Sigmoid colon (tissue), 7 donors: ENCODE measurements at places on chromosomes 1 and 21.

DNA sequence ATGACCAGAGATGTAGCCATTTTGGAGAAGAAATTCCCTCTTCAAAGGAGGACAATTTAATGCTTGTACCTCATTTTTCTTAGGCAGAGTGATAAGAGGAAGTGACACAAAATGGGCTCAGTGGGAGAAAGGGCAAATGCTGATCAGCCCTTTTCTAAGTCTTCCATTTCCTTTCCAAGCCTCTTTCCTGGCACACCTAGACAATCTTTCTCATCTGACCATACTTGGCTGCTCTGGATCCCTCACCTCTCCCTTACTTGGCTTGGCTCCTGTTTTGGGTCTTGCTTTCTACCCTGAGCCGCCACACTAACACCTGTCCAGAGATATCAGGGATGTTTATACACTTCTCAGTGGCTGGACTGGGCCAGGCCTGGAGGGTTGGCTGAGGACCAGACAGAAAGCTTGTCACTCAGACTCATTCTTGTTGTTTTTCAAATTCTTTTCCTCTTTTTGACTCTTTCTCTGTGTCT, 13.1 kb downstream of the TXNIP start:
- peak; percentile 73 for DNase-seq

GRCh38 chr1:25676488-25676887, 59.9 kb downstream of the MAN1C1 start:
- no peak for DNase-seq

DNA sequence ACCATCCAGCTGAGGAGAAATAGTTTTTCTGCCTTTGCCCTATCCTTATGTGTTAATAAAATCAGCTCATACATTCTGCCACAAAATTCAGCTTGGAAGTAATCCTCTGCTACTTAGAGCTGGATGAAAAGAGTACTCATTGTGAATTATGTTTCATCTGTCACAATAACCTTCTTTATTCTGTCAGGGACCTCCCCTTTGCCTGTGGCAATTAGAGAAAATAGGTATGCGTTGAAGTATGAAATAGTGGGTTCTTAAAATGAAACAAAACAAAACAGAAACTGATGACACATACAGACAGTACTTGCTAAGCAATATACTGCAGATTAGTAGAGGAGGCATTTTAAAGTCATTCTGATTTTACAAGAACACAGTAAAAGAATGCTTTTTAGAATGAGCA, 578.5 kb downstream of the USP25 start:
- no peak for DNase-seq

GRCh38 chr1:168617974-168618750, 41.8 kb downstream of the XCL1 start:
- no peak for DNase-seq

- no peak for DNase-seq
Measured at GRCh38 chr1:118099686-118100085, 85.3 kb downstream of the SPAG17 start.

GRCh38 chr1:193753038-193753756, 566.8 kb upstream of the B3GALT2 start:
- DNase-seq = no peak

- no peak for DNase-seq
Measured at GRCh38 chr1:40936931-40937339, 42.6 kb upstream of the CTPS1 start.

DNA sequence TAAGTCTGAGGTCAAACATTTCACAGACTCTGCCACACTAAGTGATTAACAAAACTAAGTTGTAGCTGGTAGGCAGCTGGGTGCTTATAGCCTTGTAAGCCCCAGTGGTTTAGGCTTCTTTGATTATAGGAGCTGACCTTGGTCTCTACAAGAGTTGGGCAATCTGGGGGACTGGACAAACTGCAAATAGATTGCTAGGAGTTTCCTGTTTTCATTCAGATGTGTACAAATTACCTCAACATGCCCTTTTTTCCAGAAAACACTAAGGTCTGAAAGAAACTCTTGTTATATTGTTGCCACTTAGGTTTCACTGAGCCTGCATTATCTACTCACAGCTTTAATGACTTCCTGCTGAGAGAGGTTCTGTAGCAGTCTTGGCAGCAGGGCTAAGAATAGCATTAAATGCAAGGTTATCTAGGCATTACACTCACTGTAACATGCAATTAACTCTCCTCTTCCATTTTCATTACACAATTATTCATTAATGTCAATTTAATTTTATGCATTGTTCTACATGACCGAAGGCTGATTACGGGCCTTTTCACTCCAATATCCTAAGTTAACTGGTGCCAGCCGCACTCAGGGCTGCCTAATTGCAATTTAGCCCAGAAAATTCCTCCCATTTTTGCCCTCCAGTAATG, 314.0 kb downstream of the LMO4 start:
- no peak for DNase-seq

GRCh38 chr1:94038511-94038910, 82.4 kb downstream of the ABCA4 start:
- no peak for DNase-seq

- DNase-seq = no peak
Measured at GRCh38 chr1:226223157-226223785, at the start of gene MIXL1. TSS of gene MIXL1 (plus strand) at chr1:226223664. CDS start at chr1:226223682, 18 bp downstream.

- no peak for DNase-seq
Measured at GRCh38 chr1:34406377-34406776, 229.7 kb downstream of the C1orf94 start.

GRCh38 chr21:36516281-36516680, 36.4 kb upstream of the CLDN14 start:
- no peak for DNase-seq

GRCh38 chr1:156648951-156649350, 7.0 kb downstream of the BCAN start:
- DNase-seq = no peak

- no peak for DNase-seq
Measured at GRCh38 chr1:230879778-230880177, 11.5 kb upstream of the C1orf198 start.

DNA sequence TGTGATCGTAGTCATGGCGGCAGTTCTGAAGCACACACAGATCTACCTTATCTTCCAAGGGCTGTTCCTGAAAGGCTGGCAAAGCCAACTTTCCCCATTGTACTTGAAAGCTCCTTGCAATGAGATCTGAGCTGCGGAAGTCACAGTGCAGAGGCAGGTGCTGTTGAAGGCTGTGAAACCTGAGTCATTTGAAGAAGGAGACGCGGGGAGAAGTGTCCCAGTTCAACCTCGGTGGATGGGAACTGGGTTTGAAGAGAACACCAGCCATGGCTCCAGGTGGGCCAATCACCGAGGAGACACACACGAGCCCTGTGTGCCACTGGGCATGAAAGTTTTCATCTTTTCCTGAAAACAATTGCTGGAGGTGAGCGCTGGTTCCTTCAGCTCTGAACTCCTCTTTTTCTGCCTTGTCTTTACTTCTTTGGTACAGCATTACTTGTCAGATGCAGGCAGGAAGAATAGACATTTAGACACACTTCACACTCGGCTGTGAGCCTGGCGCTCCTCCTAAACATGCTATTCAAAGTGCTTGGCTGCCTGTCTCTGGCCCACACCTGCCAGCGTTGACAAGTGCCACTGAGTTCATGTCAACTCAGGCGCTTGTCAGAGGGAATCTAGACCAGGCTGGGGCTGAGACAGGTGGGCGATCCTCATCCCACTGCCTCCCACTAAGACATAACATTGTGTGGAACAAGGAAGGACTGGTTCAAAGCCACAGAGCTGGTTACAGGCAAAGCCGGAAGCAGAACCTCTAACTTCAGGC, 25.7 kb upstream of the PDE9A start:
- DNase-seq = peak; percentile 52

DNA sequence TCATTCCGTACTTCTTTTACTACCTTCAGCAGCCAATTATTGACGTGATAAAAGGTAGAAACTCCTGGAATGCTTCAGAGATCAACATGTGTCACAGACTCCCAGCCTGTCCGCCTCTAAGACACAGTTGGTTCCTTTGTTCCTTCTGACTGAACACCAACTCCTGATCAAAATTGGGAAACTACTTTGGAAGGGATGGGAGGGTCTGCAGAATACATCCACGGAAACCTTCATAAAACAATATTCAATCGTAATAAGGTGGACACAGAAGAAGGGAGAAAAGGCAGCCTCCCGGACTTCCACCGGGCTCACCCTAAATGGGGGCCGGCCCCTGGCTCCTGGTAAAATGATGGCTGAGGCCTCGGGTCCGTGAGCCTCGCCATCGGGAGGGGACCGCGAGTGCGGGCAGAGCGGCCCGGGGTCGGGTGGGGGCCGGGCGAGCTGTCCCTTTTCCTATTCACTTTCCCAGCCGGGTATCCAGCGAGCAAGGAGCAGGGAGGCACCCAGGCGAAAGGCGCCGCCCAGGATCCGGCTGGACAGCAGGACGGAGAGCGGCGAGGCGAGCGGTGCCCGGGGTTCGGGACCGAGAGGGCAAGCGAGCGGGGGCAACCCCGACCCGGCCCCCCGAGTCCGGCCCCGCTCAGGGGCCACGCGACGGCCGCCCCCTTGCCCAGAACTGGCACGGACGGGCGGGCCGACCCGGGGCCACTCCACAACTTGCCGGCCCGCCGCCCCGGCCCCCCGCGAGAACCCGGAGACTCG, 805 bp downstream of the NRIP1 start:
- peak; percentile 73 for DNase-seq

DNA sequence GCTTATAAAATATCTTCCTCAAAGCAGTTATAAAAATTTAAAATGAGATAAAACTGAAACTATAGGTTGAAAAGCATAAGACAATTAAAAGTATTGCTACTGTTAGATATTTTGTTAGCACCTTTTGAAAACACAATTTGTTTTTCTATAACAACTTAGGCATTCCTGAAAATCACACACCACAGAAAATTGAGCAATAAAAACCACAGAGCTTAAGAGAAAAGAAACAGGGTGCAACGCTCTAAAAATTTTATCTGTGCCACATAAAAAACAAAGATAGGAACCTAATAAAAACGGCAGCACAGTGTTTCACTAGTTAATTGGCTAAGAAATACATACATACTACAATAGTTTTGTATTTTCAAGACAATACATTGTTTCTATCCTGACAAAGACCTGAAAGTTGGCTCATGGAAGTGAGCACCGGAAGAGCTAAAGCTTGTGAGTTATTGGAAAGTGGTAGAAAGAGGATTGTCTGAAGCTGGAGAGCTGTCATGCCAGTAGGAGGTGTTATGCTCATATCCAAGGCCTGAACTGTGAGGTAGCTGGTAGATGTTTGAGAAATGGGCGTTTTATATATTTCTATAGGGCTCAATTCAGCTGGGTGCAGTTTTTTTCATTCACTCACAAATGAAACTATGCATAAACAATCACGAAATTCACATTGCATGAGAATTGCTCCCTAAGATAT, 45.8 kb downstream of the RGS7 start:
- no peak for DNase-seq

GRCh38 chr21:37357691-37358090, 8.9 kb upstream of the DYRK1A start:
- no peak for DNase-seq

DNA sequence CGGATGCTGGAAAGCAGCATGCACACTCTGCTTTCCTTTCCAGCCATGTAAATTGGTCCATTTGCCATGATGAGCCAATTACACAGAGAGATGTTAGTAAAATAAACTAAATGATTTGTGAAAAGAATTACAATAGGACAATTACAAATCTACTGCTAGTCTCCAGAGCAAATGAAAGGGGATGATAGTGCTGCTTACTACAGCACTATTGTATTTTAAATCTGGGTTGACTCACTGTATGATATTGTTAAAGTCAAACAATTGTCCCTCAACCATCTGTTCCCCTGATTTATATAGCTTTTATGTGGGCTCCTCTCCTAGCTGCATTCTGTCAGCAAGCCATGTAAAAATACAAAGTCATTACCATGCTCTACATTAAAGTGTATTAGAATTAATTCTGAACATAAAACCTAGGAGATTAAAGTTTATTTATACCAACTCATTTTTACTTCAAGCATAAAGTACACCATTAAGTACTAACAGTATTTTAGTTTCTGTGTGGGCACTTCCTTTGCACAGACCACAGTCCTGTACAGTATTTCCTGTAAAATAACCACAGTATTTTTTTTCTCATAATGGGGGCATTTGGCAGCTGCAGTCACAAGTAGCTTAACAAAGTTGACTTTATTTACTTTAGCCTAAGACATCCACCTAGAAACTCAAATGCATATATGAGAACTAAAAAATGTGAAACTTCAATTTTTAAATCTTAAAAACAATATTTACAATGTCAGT, 135.8 kb downstream of the VAV3 start:
- DNase-seq = no peak

DNA sequence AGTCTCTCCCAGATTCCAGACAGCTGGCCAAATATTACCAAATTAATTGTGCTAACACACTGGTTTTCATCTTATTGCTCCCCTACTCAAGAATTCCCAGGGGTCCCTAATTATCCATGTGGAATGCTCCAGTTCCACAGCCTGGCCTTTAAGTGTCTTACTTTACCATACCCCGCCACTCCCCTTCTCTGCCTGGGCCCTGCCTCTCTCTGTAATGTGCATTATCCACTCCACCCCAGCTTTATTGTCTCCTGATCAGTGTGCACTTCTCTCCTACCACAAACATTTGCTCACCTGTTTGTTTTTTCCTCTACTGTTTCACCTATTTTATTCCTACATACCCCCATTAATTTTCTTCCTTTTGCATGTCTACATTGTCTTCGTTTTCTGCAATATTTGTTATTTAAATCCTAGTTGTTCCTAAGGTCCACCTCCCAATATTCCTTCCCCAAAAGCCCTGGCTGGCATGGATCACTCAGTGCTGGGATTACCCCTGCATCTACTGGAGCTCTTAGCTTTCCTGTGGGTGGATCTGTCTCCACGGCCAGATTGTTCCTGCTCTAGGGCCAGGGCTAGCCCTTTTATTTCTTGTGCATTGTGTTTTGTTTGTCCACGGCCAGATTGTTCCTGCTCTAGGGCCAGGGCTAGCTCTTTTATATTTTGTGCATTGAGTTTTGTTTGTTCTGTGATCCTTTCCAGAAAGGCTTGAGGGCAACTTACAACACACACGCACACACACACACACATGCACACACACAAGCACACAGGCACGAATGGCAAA, 33.4 kb upstream of the ATP1B1 start:
- DNase-seq = no peak

DNA sequence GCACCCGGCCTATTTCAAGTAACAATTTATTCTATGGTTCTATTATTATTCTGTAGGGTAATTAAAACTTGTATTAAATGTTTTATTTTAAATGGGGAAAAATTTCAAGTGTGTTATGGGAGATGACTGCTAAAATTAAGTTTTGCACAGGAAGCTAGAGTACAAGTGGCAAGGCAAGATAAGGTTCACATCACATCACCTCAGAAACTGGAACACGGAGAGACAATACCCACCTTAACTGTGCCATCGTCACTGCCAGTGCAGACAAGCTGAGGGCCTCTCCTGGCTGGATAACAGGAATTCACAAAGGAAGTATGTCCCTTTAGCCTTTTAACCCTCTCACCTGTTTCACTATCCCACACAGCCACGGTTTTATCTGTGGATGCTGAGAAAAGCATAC, 7.6 kb downstream of the SNRNP40 start:
- DNase-seq = no peak
